Right cardiac atrium (tissue), 5 donors: ENCODE measurements at places on chromosomes 1 and 21.

GRCh38 chr1:65025794-65026193 is 59.4 kb upstream of the JAK1 start:
- no peak for DNase-seq

DNA sequence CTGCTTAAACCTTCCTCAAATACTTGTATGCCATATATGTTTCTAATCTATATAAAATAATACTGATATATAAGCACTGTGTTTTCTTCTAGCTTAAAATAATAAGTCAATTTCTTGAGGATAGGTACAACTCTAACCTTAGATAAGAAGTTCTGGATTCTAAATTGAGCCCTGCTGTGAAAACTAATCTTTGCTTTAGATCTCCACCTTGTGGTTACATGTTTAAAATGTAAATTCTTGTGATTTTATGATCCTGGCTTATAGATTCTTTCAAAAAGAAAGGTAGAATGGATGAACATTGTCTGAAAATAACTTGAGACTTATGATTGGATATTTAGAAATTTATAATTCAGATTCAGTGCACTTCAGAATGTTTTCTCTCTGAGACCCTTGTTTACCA is 38.9 kb upstream of the HMCN1 start:
- DNase-seq = no peak

DNA sequence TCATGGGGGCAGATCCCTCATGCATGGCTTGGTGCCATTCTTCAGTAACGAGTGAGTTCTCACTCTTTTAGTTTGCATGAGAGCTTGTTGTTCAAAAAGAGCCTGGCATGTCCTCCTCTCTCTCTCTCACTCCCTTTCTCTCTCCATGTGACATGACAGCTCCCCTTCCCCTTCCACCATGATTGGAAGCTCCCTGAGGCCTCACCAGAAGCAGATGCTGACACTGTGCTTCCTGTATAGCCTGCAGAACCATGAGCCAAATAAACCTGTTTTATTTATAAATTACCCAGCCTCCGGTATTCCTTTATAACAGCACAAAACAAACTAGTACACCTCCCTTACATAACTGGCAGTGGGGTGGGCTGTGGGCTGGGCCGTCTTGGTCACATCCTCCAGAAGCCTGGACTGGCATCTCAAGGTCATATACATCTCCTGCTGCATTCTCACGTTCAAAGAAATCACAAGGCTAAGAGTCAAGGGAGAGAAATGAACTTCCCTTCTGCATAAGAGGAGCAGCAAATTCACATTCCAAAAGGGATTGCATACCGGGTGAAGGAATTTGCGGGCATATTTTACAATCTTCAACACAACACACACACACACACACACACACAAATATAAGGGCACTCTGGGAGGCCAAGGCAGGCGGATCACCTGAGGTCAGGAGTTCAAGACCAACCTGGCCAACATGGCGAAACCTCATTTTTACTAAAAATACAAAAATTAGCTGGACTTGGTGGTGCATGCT is 2.3 kb upstream of the CCSAP start:
- no peak for DNase-seq

DNA sequence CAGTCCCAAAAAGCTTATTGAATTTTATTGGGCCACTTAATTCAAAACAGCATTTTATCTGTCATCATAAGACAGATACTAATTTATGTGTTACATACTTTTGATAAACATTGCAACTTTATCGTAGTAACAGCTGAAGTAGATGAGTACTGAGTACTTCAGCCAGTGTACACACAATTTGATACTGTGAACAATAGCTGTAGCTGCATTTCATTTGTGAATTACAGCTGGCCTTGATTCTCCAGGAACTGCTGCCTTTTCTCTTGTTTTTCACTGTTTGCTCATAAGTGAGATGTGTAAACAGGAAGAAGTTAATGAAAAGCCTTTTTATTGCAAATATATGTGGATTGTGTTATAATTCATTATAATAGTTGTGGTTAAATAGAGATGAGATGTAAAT is 10.2 kb downstream of the UAP1 start:
- DNase-seq = no peak

GRCh38 chr1:160669802-160670201 is 23.0 kb upstream of the SLAMF1 start:
- DNase-seq = no peak

GRCh38 chr1:228317891-228318810 is 88.5 kb downstream of the TRIM11 start:
- no peak for DNase-seq

DNA sequence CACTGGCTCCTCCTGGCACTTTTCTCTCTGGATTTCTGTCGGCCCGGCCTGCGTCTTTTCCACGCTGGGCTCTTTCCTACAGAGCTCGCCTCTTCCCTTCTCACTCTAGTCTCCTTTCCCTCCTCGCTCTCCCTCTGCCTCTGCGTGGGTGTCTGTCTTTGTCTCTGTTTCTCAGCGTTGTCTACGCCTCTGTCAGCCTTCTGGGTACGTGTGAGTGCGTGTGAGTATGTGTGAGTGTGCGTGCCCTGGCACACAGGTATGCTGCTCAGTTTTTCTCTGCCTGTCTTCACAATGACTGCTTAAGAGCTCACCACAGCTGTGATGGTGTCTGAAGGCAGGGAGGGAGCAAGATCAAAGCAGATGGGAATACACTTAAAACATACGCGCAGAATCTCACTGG is 77.7 kb downstream of the KIRREL1 start:
- no peak for DNase-seq

- DNase-seq = no peak
These were observed 19.7 kb downstream of the OPTC start for GRCh38 chr1:203513585-203514031.

GRCh38 chr1:240501115-240501514 is 110.8 kb downstream of the GREM2 start:
- no peak for DNase-seq

- DNase-seq = no peak
These were observed 211.1 kb downstream of the MRPL39 start for GRCh38 chr21:25396135-25396711.

DNA sequence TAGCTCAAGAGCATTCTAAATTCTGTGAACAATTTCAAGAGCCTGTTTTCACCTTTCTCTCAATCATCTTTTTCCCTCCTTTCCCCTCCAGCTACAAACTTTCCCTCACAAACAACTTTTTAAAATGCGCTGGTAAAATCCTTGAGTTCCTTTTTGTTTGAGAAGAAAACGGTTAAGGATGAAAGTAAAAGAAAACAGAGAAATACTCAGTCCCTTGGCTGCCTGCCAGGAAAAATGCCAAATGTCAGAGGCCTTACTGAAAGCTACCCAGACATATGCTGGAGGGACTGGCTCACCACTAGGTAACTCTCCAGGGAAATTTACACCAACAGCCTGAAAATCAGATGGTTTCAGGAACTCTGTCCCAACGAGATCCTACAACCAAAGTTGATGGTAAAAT is 11.0 kb upstream of the SERBP1 start:
- DNase-seq = peak; percentile 62

DNA sequence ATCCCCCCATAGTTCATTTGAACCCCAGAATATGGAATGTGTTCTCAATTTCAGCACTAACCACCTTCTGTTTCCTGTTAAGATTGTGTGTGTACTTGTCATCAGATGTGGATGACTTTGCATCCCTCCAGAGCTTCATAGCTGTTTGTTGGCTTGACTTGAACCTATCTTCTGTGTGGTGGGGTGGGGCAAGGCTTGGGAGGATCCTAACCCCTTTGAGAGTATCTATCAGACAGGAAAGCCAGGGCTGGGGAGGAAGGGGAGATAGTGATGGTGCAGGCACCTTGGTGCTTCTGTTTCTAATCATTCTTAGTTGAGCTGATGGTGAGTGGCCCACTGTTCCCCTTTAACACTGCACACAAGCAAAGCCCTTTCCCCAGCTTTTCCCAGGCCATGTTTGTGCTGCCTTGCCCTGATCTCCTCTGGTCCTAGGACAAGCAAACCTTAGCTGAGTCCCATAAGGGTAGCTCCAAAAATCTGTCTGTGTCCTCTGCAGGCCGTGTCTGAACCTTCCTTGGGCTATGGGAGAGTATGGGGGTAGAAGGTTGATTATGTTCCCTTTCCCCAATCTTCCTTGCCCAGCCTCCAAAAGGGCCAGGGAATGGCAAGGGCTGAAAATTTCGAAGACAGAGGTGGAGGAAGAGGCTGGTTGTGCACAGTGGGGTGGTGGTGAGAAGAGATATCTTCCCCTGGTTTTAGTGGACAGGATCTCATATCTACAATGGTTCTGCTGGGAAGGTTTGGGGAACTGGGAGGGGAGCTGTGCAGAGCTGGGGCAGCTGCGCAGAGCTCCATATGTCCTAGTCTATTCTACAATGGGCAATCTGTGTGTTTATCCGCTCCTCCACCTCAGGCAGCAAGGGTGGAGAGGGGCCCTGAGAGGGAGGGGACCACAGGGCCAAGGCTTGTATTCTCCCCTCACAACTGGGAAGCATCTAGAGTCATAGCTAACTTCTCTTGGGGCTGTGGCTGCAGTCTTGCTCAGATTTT is 1.4 kb downstream of the NHLH1 start:
- no peak for DNase-seq

- no peak for DNase-seq
These were observed 43.7 kb downstream of the ADAMTS1 start for GRCh38 chr21:26801498-26801897.

DNA sequence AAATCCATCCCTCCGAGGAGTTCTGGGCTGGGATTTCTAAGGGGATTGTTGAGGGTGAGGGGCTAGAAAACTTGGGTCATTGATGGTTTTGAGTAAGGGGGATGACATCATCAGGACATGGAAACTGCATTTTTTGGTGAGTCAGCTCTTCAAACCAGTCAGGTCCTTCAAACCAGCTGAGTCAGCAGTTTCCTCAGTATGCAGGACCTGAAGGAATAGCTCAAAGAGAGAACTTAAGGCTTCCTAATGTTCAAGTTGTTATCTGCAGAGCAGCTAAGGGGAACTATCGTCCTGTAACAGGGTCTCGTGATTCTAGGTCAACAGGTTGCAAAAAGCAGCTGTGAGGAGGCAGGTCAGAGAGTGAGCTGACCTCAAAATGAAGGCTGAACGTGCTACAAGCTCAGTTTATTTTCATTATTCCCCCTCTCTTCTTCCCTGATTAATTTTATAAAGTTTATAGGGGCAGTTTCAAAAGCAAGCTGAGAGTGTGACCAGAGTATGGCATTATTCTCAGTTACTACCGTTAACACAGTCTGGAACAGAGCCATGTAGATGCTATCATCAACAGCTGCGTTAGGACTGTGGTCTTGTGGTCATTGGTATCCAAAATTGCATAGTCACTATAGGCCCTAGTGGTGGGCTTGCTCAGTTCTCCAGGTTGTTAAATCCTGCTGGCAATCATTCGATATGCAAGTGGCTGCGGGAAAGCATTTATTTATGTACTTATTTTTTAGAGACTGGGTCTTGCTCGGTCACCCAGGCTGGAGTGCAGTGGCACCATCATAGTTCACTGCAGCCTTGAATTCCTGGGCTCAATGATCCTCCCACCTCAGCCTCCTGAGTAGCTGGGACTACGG is 10.7 kb upstream of the SDC3 start:
- no peak for DNase-seq

GRCh38 chr1:94471271-94471670 is 53.1 kb downstream of the ABCD3 start:
- no peak for DNase-seq

GRCh38 chr1:105830571-105831146 is 1225.8 kb upstream of the PRMT6 start:
- no peak for DNase-seq

DNA sequence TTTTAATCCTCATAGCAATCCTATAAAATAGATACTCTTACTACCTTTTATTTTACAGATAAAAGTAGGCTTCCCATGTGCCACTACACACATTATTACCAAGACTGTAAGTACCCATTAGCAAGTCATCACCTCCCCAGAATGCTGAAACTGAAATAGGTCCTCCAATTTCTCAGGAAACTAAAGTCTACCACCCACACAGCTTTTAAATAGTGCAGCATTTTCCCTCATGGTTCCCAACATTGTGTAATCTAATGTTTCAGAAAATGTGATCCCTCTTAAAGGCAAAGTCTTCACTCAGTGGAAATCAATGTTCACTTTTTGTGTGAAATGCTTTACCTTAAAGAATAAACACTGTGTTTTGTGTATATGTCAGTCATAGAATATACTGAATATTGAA is 356.5 kb downstream of the GPATCH2 start:
- no peak for DNase-seq

DNA sequence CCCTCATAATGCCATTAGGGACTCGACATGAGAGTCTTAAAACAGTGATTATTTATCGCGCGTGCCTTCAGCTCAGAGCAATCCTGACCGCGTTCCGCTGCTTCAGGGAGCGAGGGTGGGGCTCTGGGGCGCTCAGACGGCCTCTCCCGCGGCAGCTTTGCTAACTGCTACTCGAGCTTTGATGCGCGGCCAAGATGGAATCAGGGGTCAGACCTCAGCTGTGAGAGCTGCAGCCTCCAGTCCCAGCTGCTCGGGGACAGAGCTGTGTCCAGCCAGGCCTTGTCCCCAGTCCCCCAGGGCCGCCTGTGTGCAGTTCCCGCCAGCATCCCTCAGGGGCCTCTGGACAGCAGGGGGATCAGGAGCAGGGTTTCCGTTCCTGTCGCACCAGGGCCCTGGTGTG is 104.6 kb upstream of the TTC34 start:
- DNase-seq = no peak

DNA sequence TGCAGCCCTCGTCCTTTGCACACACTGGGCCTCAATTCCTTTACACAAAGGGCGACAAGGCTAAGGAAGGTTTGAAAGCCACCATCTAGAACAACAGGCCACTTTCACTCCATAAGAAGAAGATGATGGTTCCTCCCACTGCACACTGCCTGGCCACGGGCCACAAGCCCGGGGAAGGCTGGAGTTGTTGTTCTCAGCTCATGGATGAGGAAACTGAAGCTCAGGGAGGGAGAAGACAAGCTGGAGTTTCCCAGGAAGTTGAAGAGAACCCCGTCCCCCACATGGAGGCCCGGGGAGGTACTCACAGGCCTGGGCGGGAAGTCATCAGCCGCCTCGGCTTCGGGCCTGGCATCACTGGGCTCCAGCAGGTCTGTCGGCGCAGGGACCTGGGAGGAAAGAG is 24.6 kb upstream of the DDOST start:
- DNase-seq = peak; percentile 53

DNA sequence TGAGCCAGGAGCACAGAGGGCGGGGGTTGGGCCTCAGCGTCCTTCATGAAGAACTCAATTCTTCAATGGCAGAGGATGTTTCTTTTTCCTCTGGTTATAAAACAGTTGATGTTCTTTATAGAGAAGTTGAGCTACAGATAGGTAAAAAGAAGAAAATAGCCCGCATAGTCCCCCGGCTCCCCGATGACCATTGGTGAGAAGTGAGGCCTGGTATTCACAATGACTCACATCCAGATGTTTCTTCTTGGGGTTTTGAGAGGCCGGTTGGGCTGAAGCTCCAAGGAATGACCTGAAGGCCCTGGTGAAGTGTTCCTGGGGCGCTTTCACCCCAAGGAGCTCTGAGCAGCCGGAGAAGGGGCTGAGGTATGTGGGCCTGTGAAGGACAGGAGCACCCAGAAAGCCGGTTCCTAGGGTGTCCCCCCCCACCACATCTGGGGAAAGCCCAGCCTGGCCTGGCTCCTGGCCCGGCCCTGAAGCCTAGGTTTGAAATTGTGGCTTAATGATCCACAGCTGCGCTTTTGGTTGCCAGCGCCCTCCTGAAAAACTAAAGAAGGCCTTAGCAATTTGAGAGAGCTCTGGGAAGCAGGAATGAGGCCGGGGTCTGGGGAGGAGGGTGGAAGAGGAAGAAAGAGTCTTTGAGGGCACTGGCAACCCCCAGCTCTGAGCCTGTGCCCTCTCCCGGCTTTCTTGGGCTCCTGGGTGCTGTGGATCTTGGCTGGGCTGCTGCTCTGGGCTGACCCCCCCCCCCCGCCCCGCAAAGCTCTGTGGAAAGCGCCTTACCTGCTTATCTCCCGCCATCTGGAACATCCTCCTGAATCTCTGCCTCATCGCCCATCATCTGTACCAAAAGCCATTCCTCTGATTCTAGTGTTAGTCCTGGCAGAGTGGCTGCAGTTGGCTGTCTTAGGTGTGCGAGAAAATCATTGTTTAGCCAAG is 444.7 kb downstream of the CAMTA1 start:
- no peak for DNase-seq
